ENCODE measurements at places on chromosomes 12 and 14.
A peak's percentile ranks its signal among the peaks of the same experiment; 100 is the strongest.

GRCh38 chr12:131454418-131455217 is 256.3 kb upstream of the SFSWAP start:
- DNase-seq: peak; percentile 80

DNA sequence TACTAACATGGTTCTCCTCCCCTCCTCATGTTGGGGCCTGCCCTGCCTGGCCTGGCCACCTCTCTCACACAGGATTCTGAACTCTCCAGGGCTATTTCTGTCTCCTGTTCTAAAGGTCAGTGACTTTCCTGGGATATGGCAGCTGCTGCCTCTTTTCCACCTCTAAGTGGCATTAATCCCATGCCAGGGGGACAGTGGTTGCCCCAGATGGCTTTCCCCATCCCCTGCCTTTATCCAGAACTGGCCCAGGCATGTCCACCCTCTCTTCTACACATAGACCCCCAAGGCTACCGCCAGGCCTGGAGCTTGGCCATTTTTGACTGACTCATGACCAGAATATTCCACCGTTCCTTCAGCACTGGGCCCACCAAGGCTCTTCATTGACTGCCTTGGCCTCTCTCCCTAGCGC is 90.4 kb downstream of the IRF2BPL start:
- DNase-seq: no peak

GRCh38 chr12:107477947-107478610 is 207.5 kb upstream of the PWP1 start:
- DNase-seq: peak; percentile 21

GRCh38 chr12:1302201-1302870 is 292.0 kb downstream of the FBXL14 start:
- no peak for DNase-seq

GRCh38 chr12:45168976-45169375 is 46.9 kb upstream of the ANO6 start:
- DNase-seq: no peak

- DNase-seq: no peak
Observed at GRCh38 chr12:64105026-64105425, 117.1 kb downstream of the KICS2 start.

GRCh38 chr12:56476143-56476542 is 7.8 kb downstream of the SPRYD4 start:
- no peak for DNase-seq

DNA sequence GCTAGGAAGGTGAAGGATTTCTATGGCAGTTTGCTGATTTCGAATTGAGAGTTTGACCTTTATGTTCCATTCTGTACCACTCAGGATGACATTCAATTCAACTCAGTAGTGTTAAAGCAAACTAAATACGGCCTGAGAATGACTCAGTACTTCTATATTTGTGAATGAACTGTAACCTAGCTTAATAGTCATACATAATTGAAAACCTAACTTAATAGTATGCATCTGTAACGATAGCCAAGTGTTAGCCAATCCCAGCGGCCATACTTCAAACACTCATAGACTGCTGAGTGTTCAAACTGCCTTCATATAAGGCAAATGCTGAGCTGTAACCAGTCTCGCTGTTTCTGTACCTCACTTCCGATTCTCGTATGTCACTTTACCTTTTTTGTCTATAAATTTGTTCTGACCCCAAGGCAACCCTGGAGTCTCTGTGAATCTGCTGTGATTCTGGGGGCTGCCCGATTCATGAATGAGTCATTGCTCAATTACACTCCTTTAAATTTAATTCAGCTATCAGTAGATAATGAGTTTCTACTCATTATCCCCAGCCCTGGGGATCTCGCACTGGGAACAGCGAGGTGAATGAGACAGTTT is 98.5 kb upstream of the SLC24A4 start:
- peak; percentile 33 for DNase-seq

GRCh38 chr14:104103061-104103445 is 17.6 kb downstream of the ASPG start:
- DNase-seq: no peak

DNA sequence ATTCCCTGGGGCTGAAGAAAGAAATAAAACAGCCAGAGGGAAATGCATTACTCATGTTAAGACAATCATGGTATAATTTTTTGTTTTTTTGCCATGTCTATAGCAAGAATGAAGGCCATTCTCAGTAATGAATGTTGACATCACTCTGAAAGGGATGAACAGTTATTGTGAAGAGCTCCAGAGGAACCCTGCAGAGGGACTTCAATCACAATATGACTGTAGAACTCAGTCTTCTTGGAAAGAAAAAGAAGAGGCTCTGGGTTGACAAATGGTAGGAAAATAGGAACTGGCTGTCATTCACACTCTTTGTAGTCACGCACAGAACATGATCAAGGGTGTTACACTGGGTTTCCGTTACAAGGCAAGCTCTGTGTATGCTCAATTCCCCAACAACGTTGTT is 73.8 kb upstream of the DACT1 start:
- no peak for DNase-seq

GRCh38 chr12:122870867-122871664 is 24.9 kb downstream of the VPS37B start:
- DNase-seq: no peak

- DNase-seq: no peak
Observed at GRCh38 chr14:21227981-21228380, 41.3 kb downstream of the HNRNPC start.

Measured in Daoy (cell line).